Right lobe of liver (tissue), 6 donors: ENCODE measurements at places on chromosomes 7 and 10. TPM values are rescaled to one million over a fixed set of nuclear protein-coding genes. Genes with fewer than 3 reads are reported as not detected.

SPDYE2 gene
- total RNA-seq: not detected

ZNF503 gene
- total RNA-seq: 5.0 TPM

CALML5 gene
- total RNA-seq: not detected

MYL7 gene
- total RNA-seq: not detected

IKZF1 gene
- 3.7 TPM for total RNA-seq

GDF2 gene
- 10.3 TPM for total RNA-seq

INTS15 gene
- total RNA-seq: 11.9 TPM

BICC1 gene
- 1.4 TPM for total RNA-seq

TWIST1 gene
- total RNA-seq: not detected

ELFN1 gene
- total RNA-seq: 7.2 TPM

LRIT1 gene
- total RNA-seq: not detected

ADIRF gene
- total RNA-seq: 35.2 TPM

TMEM229A gene
- total RNA-seq: not detected

KCNH2 gene
- total RNA-seq: 0.24 TPM

TSPAN13 gene
- 7.1 TPM for total RNA-seq
